ENCODE measurements at places on chromosomes 3 and 15.

DNA sequence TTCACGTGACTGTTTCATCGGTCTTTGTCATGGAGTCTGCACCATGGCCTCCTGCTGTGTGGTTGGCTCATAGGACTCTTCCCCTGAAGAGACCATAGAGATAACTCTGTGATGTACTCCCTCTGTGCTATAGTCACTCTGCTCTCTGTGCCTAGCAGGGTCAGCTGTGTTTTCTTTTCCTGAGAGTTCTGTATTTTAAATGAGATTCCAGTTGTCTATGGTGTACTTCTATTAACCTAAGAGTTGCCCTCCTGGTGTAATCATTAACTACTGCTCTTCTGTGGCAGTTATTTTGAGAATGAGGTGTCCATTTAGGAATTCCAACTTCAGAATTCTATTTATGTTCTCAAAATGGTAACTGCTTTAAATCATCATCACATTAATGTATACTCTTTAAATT lies 114.5 kb upstream of the ARPP21 start:
- no peak for DNase-seq

DNA sequence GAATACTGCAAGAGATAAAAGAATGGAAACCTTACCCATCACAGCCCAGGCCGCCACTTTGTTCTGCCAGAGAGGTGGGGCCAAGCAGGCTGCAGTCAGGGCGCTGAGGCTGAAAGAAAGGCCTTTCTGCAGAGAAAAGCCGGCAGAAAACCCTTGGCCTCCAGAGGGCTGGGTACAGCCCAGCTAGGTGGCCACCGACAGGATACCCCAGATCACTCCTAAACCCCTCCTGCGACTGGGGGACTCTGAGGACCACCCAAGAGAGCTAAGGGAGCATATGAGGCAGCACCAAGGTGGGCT lies 69.3 kb downstream of the SMAD6 start:
- DNase-seq: no peak

- DNase-seq: no peak
Observed at GRCh38 chr3:195246581-195246995, 24.4 kb downstream of the XXYLT1 start.

GRCh38 chr3:37938011-37938410 lies 52.6 kb upstream of the VILL start:
- no peak for DNase-seq

GRCh38 chr3:23389089-23389488 lies 186.0 kb downstream of the UBE2E2 start:
- no peak for DNase-seq

DNA sequence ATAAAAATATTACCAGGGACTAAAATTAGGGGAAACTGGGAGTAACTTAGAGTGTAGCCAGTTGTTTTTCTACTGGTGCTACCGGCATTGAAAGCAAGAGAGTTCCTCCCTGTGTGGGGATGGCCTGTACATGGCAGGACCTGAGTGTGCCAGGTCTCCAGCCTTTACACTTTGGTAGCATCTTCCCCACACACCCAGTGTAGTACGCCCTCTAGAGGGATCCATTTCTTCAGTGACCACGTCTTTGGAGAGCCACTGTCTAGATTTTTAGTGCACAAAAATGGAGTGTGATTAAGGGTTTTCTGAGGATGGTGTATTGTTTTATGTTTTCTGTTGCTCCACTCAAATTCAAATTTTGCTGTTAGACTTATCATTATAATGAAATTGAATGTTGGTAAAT lies 507.0 kb upstream of the TPRG1 start:
- no peak for DNase-seq

Measured in activated gamma-delta T cell treated with anti-CD3 and anti-CD28 coated beads, Interleukin-2, amount 50 U/mL, for 16 hours (primary cell).